Kidney epithelial cell (primary cell): ENCODE measurements at places on chromosomes 7 and 10. TPM values are rescaled to one million over a fixed set of nuclear protein-coding genes. Genes with fewer than 3 reads are reported as not detected.
A peak's percentile ranks its signal among the peaks of the same experiment; 100 is the strongest.

The CALML3 gene
- not detected in 2 replicates for total RNA-seq

The TMEM140 gene
- 0.75 and 1.8 TPM in 2 replicates for total RNA-seq

DNA sequence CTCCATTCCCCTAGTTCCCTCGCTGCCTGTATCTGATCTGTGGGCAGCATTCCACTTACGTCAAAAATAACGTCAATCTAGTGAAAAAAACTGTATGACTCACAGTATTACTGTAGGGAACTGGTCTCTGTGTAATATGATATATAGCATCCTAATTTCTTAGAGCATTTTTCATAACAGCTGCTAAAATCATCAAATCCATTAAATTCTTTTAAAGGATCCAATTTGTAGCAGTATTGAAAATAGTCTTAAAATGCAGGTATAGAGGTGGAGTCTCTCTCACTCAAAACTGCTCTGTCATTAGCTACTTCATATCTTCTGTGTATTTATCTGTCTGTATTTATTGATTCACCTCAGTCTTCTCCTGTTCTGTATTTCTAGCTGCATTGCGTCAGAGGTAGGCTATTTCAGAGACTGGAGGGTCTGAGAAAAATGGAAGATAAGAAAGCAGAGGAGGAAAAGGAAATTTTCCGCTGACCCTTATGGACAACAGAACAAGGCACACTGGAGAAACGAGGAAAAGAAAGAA lies 59.9 kb downstream of the PON1 start:
- DNase-seq = no peak

DNA sequence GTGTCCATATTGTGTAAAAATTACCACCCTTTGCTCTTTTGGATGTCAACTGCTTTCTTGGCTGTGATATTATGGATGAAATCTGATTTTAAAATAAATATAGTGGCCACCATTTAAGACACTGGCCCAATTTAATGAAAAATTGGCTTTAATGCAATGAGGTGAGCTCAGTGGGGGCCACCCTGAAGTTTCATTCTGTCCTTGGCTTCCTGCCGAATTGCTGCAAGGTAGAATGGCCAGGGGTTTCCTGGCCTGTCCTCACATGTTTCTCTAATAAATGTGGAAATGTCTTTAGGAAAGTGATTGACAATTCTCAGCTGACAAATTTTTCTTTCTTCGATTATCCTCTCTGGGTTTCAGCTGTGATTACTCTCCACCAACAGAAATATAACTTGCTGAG lies 36.0 kb downstream of the DYNC1I1 start:
- no peak for DNase-seq

GRCh38 chr7:81111781-81112540 lies 193.1 kb upstream of the SEMA3C start:
- peak; percentile 10 for DNase-seq

DNA sequence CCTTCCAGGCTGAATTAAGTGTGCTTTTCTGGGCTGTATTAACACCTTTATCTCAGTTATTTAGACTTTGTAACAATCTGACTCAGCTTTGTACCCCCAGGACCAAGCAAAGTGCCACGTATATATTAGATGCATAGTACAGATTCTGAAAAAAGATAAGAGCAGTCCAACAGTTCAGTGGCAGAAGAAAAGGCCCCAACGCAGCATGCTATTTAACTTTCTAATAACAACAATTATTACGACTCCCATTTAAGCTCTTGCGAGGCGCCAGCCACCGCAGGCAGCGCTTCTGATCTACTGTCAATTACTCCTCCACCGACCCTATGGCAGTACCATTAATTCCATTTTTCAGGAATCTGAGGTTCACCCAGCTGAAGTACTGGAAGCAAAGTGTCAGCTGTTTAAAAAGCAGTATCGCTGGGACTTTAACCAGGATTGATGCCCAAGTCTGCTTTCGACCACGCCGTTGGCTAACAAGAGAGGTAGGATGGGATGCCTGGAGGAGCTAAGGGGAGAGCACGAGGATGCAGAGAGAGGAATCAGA lies 638 bp downstream of the LIPA start:
- no peak for DNase-seq

GRCh38 chr10:8563478-8563877 lies 509.0 kb downstream of the GATA3 start:
- no peak for DNase-seq
